ENCODE measurements at places on chromosomes 5 and 9.
A peak's percentile ranks its signal among the peaks of the same experiment; 100 is the strongest.

GRCh38 chr5:29208024-29208423 is 1985.5 kb upstream of the CDH6 start:
- no peak for DNase-seq

GRCh38 chr5:82167372-82167935 is 110.7 kb downstream of the RPS23 start:
- DNase-seq, result no peak

DNA sequence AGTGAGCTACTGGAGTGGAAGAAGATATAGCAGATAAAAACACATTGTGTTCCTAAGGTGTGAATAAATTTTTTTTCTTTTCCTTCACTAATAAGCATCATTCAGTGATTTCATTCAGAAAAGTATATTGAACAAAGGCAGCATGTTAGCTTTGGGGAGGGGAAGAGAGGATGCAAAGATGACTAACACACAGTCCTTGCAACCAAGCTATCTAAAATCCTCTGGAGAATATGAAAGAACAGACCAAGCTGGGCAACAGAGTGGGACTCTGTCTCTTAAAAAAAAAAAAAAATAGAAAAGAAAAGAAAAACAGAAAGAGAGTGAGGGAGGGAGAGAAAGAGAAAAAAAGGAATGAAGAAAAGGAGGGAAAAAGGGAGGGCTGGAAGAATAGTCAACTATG is 22.3 kb upstream of the OMD start:
- DNase-seq, result no peak

DNA sequence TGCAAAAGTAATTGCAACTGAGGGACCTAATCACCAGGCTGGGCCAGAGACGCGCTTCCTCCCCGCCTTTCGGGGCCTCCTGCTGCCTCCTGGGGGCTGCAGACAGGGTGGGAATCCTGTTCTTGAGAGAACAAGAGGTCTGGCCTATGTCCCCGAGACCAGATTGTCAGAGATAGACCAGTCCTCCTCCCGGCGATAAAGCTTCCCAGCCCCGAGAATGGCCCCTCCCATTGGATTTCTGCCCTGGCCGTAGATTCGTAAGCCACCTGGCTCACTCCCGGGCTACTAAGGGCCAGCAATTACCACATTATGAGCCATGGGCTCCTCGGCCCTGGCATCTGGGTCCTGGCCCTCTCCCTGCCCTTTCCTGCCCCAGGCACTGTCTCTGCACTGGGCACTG is 70.4 kb downstream of the HRH2 start:
- DNase-seq, result no peak

DNA sequence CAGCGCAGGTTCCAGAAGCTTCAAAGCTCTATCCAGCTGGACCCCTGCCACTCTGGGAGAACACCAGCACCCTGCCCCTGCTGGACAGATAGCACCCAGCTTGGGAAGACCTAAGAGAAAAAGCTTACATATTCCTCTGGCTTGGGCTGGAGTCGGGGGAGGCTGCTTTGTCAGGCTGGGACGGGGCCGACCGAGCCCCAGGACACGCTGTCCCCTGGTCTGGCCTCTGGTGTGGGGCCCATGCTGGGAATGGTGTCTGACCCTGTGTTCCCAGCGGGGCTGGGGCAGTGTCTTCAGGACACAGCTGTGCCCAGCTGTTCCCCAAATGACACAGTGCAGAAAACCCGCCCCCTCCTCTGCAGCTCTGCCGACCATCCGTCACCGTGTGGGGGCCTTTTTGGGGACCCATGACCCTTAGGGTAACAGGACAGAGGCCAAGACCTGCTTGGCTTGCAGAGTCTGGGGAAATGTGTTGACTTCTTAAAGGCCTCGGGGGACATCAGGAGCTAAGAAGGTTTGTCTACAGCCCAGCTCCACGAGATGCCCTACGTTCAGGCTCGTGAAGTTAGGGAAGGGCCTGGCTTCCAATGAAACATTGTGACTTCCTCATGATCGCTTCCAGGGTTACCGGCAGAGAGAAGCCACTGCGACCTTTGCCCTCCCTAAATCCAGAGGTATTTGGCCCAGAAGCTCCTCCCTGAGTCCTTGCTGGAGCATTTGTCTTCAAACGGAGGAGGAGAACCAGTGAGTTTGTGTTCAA is 20.4 kb upstream of the SLC2A6 start:
- no peak for DNase-seq

- DNase-seq, result no peak
Measured at GRCh38 chr9:4656621-4657020, 5.5 kb upstream of the PLPP6 start.

DNA sequence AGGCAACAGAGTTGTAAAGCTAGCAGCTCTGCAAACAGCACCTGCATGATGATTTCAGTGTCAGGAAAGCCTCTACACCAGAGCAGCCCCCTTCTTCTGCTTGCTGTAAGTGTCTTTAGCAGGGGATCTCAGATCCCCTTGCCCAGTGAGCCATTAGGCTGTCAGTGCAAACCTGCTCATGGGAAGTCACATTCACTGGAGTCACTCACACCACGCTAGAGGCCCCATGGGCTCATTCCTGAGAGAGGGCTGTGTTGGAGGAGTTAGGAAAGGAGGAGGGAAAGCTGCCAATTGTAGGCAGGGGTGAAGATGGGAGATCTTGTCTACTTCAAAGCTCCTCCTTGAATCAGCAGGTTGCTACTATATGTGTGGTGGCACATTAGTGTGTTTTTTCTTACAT is 275.2 kb downstream of the SMARCA2 start:
- DNase-seq, result no peak

DNA sequence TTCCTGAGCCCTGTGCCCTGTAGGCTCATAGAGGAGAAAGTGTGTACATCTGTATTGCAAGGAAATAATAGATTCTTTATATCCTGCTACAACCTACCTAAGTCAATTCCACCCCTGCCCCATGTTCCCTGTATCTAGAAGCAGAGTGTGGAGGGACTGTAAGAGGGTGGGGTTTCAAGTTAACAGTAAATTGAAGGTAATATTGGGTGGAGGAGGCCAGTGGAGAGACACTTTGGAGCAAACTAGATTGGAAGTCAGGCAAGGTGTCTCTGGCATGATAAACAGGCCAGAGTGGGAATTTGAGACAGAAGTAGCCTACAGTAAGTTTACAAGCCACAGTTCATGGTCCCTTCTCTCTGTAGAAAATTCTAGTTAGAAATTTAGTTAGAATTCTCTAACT is 2.3 kb upstream of the HEMGN start:
- DNase-seq, result no peak

GRCh38 chr9:126395439-126396212 is 69.0 kb downstream of the MVB12B start:
- peak; percentile 9 for DNase-seq

GRCh38 chr9:91417602-91418214 is 5.9 kb downstream of the NFIL3 start:
- DNase-seq, result no peak

- DNase-seq, result peak; percentile 28
Measured at GRCh38 chr5:88203981-88204750, 64.5 kb downstream of the TMEM161B start.

DNA sequence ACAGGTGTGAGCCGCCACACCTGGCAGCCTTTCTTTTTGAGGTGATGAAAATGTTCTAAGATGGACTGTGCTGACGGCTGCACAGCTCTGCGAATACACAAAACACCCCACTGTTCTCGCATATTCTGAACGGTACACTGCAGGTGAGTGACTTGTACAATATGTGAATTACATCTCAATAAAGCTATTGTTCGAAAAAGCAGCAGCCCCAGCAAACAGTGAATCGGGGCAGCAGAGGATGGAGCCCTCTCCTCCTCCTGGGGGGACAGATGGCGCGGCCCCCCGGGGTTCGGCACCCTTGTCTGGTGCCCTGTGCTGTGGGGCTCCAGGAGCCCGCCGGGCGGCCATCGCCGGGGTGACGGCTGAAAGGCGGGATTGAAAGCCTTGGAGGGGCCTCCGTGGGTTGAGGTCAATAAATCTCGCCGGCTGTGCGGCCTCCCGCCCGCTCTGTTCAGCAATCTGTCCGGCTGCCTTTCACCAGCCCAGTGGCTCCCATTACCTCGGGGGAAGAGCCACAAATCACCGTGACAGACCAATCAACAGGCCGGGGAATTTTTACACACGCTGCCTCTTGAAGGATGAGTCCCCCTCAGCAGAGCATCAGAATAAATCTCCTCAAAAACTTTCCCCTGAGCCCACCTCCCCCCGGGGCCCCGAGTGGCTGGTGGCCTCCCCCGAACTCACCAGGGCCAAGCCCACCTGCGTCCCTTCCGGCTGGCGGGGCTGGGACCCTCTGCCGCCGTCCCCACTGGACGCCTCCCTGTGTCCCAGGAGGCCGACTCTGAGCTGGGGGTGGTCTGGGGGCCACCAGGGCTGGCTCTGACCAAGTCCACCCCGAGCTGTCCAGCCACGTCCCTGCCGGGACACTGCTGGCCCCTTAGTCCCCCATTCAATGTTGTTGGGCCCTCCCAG is 37.8 kb upstream of the TMEM250 start:
- DNase-seq, result no peak

DNA sequence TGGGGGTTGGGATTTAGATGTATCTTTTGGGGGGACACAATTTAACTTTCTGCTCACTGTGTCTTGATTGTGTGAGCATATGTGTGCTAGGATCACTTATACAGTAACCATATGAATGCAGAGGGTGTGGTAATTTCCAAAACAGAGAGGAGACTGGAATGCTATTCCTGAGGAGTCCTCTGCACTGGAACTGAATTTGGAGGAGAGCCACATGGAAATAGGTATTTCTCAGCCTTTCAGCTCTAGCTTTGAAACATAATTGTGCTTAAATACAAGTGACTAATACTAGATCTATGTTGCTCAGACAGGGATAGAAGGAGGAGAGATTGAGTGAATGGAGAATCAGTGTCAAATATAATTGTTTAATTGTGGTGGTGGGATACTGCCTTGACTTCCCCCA is 45.5 kb downstream of the FOCAD start:
- no peak for DNase-seq

- DNase-seq, result no peak
Measured at GRCh38 chr9:69299826-69300225, 25.2 kb upstream of the ENTREP1 start.

GRCh38 chr5:172904643-172905345 is 54.4 kb upstream of the RPL26L1 start:
- no peak for DNase-seq

GRCh38 chr5:143315929-143316328 is 87.6 kb downstream of the NR3C1 start:
- no peak for DNase-seq

DNA sequence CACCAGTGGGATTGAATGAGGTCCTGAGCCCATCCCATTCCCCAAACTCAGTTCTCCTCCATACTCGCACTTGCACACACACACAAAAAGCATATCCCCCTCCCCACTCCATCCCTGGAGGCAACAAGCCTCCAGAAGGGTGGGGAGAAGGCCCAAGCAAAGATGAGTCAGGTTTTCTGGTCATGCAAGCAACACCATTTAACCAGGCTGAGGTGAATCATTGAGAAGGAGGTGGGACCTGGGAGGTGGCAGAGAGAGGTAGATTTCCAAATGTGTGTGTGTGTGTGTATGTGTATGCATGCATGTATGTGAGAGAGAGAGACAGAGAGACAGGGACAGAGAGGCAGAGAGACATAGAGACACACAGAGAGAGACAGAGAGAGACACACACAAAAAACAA is 185.2 kb upstream of the TRIM32 start:
- DNase-seq, result no peak

- no peak for DNase-seq
Measured at GRCh38 chr5:172886476-172886875, 52.4 kb downstream of the ERGIC1 start.

GRCh38 chr5:173926359-173926758 is 38.2 kb downstream of the CPEB4 start:
- no peak for DNase-seq

GRCh38 chr5:75603371-75603770 is 7.9 kb upstream of the ANKDD1B start:
- no peak for DNase-seq

GRCh38 chr5:21573416-21574314 is 1279.5 kb downstream of the CDH12 start:
- no peak for DNase-seq

DNA sequence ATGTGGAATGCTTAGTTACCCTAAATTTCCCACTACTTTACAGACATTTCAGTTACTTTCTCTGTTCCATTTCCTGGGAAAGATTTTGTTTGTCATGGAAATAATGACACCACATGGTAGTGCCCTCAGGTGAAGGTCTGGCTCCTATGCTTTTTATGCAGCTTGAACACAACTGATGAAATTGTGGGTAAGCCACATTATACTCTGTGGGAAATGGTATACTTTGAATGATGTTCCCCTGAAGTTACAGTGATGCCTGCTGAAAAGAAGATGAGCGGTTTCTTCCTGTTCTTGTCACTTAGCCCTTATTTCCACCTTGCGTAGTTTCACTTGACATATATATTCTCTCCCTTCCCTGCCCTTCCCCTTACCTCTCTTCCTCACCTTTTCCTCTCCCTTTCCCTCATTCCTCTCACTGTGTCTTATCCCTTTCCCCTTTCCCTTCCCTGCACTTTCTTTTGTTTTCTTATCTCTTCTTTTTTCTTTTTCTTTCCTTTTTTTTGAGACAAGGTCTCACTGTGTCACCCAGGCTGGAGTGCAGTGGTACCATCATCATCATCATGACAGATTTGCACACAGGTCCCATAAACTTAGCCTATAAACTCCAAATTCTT is 280.8 kb upstream of the IL12B start:
- DNase-seq, result no peak

- DNase-seq, result no peak
Measured at GRCh38 chr5:170164921-170165320, 59.2 kb downstream of the FOXI1 start.

- no peak for DNase-seq
Measured at GRCh38 chr5:170411100-170411499, 21.9 kb upstream of the KCNMB1 start.

DNA sequence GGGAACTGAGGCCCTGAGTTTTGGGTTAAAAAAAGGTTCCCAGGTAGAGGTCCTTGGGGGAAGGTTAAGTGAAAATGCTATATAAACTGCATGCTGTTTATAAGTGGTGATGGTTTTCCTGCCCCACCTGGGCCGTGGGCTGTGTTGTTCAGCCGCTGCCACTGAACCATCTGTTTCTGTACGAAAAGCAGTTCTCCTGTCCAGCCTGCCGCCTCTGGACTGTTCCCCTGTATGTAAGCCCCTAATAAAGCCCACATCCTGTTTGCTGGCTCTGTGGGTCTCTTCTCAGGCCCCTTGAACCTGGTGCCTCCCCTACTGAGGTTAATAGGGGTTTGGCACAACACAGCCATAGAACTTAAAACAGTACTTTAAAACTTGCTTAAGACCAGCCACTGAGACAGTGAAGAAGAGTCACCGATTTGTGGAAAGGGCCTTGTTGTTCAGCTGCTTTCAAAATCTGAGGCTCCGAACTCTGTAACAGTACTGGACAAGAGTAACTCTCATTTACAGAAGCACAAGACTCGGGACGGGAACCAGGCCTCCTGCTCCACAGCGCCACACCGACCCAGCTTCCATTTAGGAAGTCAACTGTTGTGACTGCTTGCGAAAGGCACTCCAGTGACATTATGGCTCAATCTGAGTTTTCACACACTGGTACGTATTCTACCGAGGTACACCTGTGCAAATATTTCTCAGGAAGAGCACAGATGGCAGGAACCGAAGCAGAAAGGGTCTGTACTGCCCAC is 192.5 kb downstream of the CDK5RAP2 start:
- DNase-seq, result no peak

- DNase-seq, result no peak
Measured at GRCh38 chr5:151906246-151906645, 18.4 kb downstream of the GLRA1 start.

GRCh38 chr5:106443746-106444145 is 1227.0 kb downstream of the EFNA5 start:
- no peak for DNase-seq
